Stimulated activated CD4-positive, alpha-beta T cell treated with anti-CD3 and anti-CD28 coated beads, TNF-alpha, amount 100 ng/mL, for 4 hours (primary cell): ENCODE measurements at places on chromosomes 16 and 17.

GRCh38 chr16:48082516-48082915 is 73.3 kb downstream of the ABCC12 start:
- no peak for DNase-seq

DNA sequence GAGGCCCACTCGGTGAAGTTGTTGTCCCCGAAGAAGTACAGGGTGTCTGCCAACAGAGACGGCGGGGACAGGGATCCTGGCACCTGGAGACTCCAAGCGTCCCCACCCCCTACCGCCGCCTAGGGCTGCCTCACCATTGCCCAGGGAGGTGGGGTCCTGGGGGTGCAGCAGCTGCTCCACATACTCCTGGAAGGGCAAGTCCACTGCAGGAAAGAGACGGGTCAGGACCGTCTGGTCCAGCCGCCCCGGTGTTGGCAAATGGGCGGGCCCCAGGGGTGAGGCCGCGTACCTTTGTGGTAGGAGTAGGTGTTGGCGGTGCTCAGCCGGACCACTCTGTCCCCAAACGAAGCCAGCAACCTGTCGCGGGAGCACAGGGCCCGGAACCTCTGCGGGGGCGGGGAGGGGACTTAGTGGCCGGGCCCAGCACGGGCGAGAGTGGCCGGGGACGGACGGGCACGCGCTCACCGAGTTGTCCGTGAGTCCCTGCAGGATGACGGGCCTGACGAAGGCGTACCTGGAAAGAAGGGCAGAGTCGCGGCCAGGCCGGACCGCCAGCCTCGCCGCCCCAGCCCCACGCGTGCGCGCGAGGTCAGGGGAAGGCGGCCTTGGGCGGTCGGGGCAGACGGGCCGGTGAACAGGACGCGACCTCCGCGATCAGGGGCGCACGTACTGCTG is 601 bp downstream of the JMJD8 start:
- DNase-seq, result no peak

- no peak for DNase-seq
Measured at GRCh38 chr16:694187-694862, 4.1 kb upstream of the WDR24 start.

GRCh38 chr16:1152651-1153259 is at the start of gene CACNA1H:
TSS of gene CACNA1H (plus strand) at chr16:1153106. CDS start at chr16:1153738, 632 bp downstream.
- peak; percentile 48 for DNase-seq

DNA sequence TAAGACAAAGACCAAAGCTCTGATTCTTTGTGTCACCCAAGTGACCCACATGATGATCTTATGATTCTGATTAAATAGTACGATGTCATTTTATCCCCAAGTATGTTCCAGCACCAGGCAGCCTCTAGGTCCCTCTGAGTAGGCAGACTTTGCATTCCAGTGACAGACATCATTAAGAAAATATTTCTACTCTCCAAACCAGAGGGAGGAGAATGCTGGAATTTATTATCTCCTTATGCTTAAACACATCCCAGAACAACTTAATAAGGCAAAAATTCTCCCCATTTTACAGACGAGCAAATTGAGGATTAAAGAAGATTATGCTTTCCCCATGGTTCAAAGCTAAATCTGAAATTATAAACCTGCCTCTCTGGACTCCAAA is 192.8 kb upstream of the CDH11 start:
- DNase-seq, result no peak

DNA sequence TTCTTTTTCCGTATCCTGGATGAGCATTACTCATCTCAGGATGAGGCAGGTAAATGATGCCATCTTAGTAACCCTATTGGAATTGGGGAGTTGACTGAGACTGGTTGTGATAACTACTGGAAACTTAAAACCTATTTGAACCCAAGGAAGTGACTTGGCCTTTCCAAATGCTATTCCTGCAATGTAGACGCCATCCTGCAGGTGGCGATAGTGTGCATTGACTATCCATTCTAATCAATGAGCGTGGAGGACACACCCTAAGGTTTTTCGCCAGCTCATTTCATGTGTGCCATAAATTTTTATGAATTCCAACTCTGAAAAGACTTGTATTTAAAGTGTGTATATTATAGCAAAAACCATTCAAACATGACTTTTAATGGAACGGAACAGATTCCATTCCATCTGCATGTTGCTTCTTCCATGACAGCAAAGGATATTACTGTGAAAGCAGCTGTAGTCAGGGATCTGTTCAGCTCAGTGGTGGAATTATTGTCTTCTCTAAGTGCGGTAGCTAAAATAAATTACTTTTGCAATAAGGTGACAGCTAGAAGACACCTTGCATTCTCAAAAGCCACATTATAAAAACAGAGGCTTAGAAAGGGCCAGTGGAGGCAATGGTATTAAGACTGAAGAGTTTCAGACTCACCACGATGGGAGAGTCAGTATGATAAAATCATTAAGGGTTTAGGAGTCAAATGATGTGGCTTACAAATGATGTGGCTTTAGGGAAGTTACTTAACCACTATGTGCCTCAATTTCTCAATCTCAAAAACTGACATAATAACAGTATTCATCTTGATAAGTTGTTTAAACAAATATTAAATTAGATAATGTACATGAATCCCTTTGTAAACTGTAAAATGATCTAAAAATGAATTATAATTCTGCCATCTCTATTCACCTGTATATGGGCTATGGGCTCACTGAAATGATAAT is 55.5 kb downstream of the SYT17 start:
- DNase-seq, result no peak

GRCh38 chr16:65024767-65025178 is 97.1 kb downstream of the CDH11 start:
- DNase-seq, result no peak

GRCh38 chr17:62001105-62001504 is 64.0 kb downstream of the MED13 start:
- DNase-seq, result no peak
